ENCODE measurements at places on chromosomes 4 and X.

DNA sequence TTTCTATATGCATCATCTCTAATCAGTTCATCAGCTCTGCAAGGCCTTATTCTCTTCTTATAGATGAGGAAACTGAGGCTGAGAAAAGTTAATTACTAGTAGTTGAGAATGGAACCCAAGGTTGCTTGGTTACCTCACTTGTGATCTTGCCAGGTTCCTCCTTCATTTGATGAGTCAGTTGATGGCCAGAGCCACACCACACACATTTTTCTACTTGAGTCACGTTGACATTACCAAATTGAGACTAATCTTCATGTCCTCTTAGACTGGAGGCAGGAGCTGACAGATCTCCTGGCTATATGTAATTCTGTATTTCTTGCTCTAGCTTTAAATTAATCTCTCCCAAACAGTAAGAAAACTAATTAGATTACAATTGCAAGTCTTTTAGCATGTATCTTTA lies 428.4 kb downstream of the AFF2 start:
- H3K36me3 ChIP-seq = no peaks in the 10 kb centered on the region
- no peaks in the 10 kb centered on the region for H3K4me1 ChIP-seq
- no peak overlapping the region for H3K4me3 ChIP-seq
- DNase-seq = no peak
- no peaks in the 10 kb centered on the region for H3K27me3 ChIP-seq

DNA sequence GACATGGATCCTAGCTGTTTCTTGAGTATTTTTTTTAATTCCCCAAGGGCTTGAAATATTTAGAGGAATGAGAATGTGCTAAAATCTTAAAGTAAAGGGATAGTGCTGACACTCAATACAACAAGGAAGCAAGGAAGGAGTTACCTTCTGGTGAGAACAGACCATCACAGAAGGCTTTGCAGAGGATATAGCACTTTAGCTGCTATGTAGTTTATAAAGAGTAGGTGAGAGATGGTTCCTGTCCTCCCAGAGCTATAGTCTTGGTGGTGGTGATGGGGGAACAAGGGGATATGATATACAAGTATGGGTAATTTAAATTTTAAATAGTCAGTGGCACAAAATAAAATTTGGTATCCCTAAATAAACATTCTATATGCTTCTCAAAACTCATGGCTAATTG lies 47.6 kb downstream of the MTHFD2L start:
- no peaks in the 10 kb centered on the region for H3K27me3 ChIP-seq
- H3K4me3 ChIP-seq = no peak overlapping the region
- no peaks in the 10 kb centered on the region for H3K4me1 ChIP-seq
- no peak for DNase-seq
- H3K27ac ChIP-seq = no peak overlapping the region

- no peaks in the 10 kb centered on the region for H3K27me3 ChIP-seq
- H3K4me1 ChIP-seq = peaks cover 14% of the 10 kb centered on the region
- H3K4me3 ChIP-seq = no peak overlapping the region
- peaks cover 4% of the 10 kb centered on the region for H3K36me3 ChIP-seq
- DNase-seq = no peak
Measured at GRCh38 chr4:152513078-152513477, 22.8 kb downstream of the FBXW7 start.

- no peak overlapping the region for H3K4me3 ChIP-seq
- no peak overlapping the region for H3K27ac ChIP-seq
- no peaks in the 10 kb centered on the region for H3K27me3 ChIP-seq
Measured at GRCh38 chrX:153828723-153829548, 1.4 kb downstream of the PDZD4 start.

- H3K27me3 ChIP-seq = no peaks in the 10 kb centered on the region
- no peaks in the 10 kb centered on the region for H3K4me1 ChIP-seq
- H3K27ac ChIP-seq = no peak overlapping the region
Measured at GRCh38 chrX:97895751-97896150, 1012.0 kb downstream of the RPA4 start.

- no peaks in the 10 kb centered on the region for H3K36me3 ChIP-seq
- no peaks in the 10 kb centered on the region for H3K27me3 ChIP-seq
- H3K4me3 ChIP-seq = no peak overlapping the region
- H3K4me1 ChIP-seq = no peaks in the 10 kb centered on the region
Measured at GRCh38 chr4:88148560-88148959, 9.9 kb downstream of the ABCG2 start.

DNA sequence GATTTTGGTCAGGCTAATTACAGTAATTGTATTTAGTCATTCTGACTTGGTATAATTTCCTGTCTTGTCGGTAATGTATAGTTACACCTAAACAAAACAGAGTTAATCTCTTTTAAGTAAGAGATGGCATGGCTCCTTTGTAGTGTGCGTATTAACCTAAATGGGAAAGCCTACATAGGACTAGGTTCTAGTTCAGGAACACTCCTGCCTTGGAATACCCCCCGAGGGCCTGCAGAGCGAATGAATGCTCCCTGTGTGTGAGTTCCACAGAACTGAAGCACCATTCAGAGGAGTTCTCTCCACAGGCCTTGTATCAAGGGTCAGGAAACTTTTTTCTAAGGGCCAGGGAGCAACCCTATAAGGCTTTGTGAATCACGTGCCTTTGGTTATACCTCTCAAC lies 44.9 kb upstream of the STIM2 start:
- H3K27ac ChIP-seq = no peak overlapping the region
- DNase-seq = no peak
- peaks cover 23% of the 10 kb centered on the region for H3K4me1 ChIP-seq
- peaks cover 2% of the 10 kb centered on the region for H3K27me3 ChIP-seq

DNA sequence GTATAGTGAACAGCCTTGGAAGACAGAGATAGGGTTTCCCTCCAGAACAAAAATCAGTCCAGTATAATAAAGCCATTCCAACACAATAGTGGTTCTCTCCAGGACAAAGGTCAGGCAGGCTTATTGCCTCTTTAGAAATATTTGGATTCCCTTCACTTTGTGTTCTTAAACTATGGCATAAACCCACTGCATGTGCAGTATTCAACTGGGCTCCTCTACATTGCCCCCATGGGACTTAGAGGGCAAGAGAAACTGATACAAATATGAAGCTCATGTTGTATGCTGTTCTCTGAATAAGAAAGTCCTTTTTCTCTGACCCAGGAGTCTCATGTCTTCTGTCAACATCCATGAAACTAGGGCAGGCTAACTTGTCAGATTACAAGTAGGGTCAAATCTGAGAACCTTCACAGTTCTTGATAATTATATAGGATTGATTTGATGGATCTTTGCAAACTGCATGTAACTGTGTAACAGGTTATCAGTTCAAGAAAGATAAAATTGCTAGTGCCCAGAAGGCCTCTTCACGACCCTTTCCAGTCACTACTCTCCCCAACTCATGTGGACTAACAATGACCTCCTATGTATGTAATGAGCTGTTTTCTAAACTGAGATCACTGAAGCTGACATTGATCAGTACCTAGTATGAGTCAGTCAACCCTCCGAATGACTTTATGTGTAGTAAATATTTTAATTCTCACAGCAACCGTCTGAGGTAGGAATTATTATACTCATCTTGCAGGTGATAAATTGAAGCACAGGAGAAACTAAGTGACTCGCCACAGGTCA lies 31.9 kb upstream of the FAM9C start:
- H3K4me3 ChIP-seq = no peak overlapping the region
- H3K27ac ChIP-seq = peak overlapping the region; percentile 71
- DNase-seq = no peak
- H3K4me1 ChIP-seq = peaks cover 50% of the 10 kb centered on the region

DNA sequence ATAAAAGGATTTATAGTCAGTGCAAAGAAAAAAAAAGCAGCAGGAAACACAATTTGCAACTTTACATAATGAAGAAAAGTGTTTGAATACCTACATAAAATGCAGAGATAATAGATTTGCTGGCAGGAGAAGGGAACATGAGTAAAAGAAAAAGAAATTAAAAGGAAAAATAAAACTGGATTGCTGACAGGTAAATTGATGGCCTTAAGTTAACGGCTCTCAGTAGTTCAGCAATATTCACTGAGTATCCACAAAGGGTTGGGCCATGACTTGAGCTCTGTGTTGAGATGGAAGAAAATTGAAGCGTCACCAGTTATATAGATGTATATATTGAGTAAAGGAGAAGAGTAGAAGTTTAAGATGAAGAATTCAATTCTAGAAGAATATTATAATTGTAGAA lies 330.1 kb upstream of the VCX start:
- no peak for DNase-seq
- no peaks in the 10 kb centered on the region for H3K36me3 ChIP-seq
- H3K27ac ChIP-seq = no peak overlapping the region
- H3K4me3 ChIP-seq = no peak overlapping the region

- DNase-seq = peak; percentile 3
- H3K27ac ChIP-seq = no peak overlapping the region
- no peaks in the 10 kb centered on the region for H3K36me3 ChIP-seq
- H3K27me3 ChIP-seq = peaks cover 8% of the 10 kb centered on the region
Measured at GRCh38 chr4:37793562-37793961, 32.9 kb upstream of the PGM2 start.

DNA sequence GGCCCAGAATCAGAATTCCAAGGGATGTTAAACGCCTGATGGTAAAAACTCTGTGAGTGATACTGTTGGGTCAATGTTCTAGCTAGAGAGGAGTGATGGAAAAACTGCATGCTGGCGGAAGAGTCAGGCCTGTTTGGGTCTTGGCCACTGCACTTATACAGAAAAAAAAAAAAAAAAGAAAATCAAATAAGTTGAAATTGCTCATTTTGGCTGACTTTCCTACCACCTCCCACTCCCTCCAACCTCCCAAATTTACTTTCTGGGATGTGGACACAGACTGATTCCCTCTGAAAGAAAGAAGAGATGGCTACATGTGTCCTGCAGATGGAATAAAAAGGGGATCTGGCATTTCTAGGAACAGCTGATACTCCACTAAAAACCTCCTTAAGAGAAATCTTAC lies 234.1 kb upstream of the GIMD1 start:
- H3K36me3 ChIP-seq = no peaks in the 10 kb centered on the region
- no peak for DNase-seq
- no peak overlapping the region for H3K27ac ChIP-seq

- no peak overlapping the region for H3K27ac ChIP-seq
- H3K27me3 ChIP-seq = no peaks in the 10 kb centered on the region
- no peaks in the 10 kb centered on the region for H3K36me3 ChIP-seq
- no peak overlapping the region for H3K4me3 ChIP-seq
Measured at GRCh38 chrX:154890990-154891639, 5.0 kb downstream of the F8A1 start.

GRCh38 chr4:109728385-109728784 lies 1.5 kb downstream of the PLA2G12A start:
- no peak overlapping the region for H3K4me3 ChIP-seq
- H3K36me3 ChIP-seq = no peaks in the 10 kb centered on the region
- no peak overlapping the region for H3K27ac ChIP-seq
- DNase-seq = no peak
- H3K27me3 ChIP-seq = no peaks in the 10 kb centered on the region
- peaks cover 11% of the 10 kb centered on the region for H3K4me1 ChIP-seq

DNA sequence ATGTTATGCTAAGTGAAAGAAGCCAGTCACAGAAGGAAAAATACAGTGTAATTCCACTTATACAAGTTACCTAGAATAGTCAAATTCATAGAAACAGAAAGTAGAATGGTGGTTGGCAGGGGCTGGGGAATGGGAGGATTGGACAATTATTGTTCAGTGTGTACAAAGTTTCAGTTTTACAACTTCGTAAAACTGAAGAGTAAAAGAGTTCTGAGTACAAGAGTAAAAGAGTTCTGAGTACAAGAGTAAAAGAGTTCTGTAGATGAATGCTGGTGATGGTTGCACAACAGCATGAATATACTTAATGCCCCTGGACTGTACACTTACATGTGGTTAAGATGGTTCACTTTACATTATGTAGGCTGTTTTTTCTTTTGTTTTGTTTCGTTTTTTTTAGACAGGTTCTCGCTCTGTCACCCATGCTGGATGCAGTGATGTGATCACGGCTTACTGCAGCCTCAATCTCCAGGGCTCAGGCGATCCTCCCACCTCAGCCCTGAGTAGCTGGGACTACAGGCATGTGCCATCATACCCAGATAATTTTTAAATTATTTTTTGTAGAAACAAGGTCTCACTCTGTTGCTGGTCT lies 230.9 kb downstream of the SOWAHB start:
- no peaks in the 10 kb centered on the region for H3K36me3 ChIP-seq
- H3K4me3 ChIP-seq = no peak overlapping the region
- no peak overlapping the region for H3K27ac ChIP-seq
- H3K4me1 ChIP-seq = no peaks in the 10 kb centered on the region

DNA sequence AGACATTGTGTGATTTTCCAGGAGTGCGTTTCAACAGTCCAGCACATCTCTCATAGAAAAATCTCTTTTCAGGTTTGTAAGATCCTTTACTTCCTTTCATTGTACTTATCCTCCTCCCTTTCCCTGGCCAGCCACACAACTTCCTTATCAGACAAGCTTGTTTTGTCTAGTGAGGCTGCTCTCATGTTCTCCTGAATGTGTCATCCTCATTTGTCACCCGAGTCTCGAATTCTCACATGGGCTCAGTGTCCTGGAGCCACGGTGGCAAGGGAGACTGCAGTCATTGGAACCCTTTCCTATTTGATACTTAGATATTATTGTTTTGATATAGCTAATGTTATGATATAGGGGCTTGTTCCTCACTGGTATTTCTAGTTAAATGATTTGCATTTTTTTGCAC lies 16.9 kb downstream of the SYNPO2 start:
- no peaks in the 10 kb centered on the region for H3K36me3 ChIP-seq
- H3K4me3 ChIP-seq = no peak overlapping the region
- H3K27ac ChIP-seq = no peak overlapping the region
- H3K27me3 ChIP-seq = peaks cover 6% of the 10 kb centered on the region

Data from T-cell (primary cell).